Posterior vena cava (tissue), 2 donors: ENCODE measurements at places on chromosomes 16 and 17.

GRCh38 chr17:1170739-1171138 is 9.0 kb downstream of the ABR start:
- DNase-seq, result no peak

DNA sequence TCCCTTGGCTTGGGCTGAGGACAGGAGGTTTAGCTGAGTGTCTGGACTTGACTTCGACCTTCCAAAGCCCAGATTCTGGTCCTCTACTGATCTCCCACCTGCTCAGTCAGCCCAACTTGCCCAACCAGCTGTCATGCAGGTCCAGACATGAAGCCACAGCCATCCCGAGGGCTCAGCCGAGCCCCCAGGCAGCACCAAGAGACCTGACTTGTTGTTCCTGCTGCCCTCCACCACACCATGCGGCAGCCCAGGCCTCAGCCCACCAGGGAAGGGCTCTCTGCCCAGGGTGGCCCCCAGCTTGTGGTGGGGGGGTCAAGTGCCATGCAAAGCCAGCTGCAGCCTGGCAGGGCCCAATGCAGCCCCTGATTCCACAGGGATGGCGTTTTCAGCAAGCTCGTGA is 17.2 kb upstream of the CACNG4 start:
- peak; percentile 67 for DNase-seq

DNA sequence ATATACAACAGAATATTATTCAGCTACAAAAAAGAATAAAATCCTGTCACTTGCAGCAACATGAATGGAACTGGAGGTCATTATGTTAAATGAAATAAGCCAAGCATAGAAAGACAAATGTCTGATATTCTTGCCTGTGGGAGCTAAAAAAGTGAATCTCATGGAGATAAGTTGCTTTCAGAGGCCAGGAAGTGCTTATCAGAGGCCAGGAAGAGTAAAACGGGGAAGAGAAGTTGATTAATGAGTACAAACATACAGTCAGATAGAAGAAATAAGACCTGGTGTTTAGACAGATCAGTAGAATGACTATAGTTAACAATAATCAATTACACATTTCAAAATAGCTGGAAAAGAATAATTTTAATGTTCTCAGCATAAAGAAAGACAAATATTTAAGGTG is 54.4 kb upstream of the CPHXL start:
- no peak for DNase-seq

- DNase-seq, result peak; percentile 58
Measured at GRCh38 chr17:10052106-10052813, 146.1 kb downstream of the GAS7 start.

DNA sequence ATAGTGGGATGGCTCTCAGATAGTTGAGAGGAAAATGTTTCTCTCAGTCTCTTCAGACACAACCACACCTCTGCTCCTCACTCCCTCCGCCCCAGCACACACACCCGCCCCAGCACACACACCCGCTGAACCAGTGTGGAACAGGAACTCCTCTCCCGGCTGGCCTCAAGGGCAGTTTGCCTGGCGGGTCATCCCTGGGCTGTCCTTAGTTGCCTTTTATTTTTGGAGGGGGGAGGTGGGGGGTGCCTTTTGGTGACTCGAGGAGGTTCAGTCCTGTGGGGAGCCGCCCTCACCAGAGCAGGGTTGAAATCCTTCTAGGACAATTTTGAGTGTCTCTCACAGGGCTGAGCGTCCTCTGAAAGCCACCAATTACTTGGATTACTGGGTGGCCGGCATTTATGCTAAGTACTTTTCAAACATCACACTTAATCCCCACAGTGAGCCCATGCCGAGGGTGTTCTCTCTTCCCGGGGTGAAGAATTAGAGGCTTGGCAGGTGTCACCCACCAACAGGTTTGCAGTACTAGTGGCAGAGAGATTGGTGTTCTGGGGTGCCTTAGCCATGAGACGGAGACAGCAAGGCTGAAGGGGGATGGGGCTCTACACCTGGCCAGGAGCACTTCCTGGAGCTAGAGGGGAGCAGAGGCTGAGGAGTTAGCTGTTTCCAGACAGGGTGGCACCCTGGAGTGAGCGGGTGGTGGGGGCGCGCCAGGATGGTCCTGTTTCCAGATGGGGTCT is 2.8 kb downstream of the RASD1 start:
- DNase-seq, result peak; percentile 59

GRCh38 chr16:88923926-88924833 is 52.8 kb downstream of the CBFA2T3 start:
- no peak for DNase-seq

DNA sequence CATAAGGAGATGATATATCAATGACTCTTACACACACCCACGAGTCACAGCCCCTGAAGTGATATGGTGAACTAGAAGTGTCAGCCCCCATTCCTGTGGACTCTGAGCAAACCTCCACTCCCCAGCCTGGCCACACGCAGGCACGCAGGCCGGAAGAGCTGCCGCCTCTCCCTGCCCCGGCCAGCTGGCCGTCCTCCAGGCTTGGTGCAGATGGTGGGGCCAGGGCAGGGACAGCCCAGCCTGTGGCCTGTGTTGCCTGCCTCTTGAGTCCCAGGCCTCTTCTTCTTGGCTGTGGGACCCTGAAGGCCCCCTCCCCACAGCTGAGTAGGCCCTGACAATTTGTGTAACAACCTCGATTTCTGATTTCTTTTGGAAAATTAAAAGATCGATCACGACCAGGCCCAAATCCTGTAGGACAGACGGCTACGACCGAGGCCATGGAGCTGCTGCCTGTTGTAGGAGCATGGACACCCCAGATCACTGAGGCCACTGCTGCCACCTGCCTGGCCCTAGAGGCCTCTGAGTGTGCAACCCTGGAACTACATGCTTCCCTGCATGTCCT is 10.0 kb upstream of the MPRIP start:
- peak; percentile 86 for DNase-seq

DNA sequence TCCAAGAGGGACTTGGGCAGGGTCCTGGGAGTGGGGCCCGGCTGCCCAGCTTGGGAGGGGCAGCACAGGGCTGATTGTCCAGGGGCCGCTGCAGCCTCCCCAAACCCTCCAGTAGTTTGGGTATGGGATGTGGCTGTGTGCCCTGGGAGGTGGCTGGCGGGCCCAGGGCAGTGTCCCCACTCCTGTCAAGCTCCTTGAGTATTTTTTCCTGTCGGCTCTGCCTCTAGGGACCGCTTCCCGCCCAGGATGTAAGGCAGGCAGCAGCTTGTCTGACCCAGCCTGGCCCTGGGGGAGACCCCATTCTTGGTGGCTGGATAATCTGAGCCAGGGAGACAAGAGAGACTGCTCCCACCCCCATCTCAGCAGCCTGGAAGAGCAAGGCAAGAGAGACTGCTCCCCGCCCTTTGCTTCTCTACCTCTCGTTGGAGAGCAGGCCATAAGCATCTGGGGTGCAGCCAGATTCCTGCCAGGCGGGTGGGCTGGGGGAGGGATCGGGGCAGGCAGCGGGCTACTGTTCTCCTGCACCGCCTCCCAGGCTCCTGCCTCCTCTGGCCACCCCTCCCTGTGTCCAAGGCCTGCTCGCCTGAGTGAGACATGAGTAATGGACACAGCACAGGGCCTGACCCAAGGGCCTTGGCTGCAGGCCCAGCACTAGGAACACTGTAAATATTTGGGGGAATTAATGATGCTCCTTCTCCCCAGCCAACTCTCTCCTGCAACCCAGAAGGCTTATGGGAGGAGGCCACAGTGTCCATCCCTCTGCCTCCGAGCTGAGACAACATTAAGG is 18.4 kb upstream of the ITGA3 start:
- peak; percentile 85 for DNase-seq

GRCh38 chr17:21357281-21357680 is 18.9 kb upstream of the KCNJ12 start:
- no peak for DNase-seq

DNA sequence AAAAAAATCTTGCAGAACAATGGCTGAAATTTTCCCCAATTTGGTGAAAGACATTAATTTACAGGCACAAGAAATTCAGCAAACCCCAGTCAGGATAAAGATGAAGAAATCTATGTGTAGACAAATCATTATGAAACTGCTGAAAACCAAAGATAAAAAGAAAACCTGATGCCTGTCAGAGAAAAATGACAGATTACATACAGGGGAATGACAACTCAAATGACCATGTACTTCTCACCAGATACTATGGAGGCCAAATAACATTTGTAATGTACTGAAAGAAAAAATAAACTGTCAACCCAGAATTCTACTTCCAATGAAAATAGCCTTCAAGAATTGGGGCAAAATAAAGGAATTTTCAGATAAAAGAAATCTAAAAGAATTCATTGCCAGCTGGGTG is 7.2 kb upstream of the XAF1 start:
- no peak for DNase-seq

GRCh38 chr16:12435018-12435417 is 368.7 kb downstream of the CPPED1 start:
- no peak for DNase-seq

DNA sequence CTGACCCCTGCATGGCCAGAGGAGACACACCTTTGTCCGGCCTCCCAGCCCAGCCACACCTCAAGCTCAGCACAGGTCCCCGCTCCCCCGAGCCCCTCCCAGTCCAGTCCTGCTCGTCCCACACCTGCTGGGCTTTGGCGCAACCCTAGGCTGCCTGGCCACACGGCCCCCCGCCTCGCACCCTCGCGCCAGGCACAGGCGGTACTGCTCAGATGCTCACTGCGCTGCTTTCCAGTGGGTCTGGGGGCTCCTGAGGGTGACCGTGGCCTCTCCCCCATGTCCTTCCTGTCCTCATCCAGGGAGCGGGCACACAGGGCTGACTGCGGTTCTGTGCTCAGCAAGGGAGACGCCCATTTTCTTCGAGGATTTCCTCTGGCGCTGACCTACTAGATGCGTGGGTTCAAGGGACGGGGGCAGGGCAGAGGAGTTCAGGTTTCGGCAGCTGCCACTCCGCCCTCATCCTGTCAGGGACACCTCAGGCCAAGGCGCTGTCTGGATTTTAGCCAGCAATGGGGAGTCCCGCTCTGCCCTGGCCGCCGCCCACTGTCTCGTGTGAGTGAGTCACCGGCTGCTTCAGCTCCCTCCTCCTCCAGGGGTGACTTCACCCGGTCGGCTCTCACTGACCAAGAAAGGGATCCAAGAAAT is 118.0 kb upstream of the ZNF469 start:
- peak; percentile 99 for DNase-seq

DNA sequence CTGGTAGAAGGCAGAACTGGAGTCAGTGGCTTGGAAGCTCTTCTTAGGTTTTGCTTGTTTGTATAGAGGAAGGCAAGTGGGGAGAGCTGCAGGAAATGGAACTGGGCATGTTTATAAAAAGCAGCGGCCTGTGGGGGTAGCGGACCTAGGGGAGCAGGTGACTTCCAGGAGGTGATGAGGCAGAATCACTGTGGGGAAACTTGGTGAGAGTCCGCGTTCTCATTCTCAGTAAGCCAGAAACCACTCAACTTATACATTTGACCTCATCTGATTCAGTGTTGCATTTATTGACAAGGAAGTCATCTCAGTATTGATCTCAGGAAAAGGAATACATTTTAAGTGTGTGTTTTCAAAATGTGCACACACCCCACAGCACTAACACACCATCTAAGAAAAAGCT is 299.8 kb downstream of the CNTNAP4 start:
- no peak for DNase-seq

DNA sequence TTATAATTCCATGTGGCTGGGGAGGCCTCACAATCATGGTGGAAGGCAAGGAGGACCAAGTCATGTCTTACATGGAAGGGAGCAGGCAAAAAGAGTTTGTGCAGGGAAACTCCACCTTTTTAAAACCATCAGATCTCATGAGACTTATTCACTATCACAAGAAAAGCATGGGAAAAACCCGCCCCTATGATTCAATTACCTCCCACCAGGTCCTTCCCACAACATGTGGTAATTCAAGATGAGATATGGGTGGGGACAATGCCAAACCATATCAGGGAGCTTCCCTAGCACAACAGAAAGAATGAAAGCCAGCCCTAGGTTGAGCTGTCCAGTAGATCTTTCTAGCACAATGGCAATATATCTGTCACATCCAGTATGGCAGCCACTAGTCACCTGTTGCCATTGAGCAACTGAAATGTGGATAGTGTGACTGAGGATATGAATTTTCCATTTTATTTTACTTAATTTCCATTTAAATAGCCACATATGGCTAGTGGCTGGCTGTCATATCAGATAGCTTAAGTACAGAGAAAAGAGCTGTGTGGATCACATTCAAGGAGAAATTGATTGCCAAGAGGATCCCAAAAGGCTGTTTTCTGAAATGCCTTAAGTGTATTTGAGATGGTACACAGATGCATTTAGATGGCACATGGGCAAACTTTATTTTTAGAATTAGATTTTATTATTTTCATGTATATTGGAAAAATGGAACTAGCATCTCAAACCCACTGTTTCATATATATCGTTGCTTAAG is 273.0 kb downstream of the GRIN2A start:
- no peak for DNase-seq

GRCh38 chr16:84598360-84598759 is 19.5 kb downstream of the COTL1 start:
- DNase-seq, result no peak

DNA sequence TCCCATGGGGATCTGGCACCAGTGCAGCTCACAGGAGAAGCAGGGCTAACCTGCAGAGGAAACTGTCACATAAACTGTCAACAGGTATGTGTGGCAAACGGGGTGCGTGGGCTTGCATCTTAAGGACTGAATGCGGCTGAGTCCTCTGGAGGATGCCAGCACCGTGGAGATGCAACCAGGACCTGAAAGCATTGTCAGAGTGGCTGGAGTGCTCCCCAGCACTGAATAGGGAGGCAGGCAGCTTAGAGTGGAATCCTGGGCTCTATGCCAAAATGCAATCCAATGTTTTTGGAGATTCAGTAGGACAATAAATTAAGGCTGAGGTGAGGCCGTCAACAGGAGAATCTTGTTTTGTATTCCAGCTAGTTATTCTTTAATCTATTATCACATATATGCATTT is 21.3 kb upstream of the SALL1 start:
- DNase-seq, result no peak

- peak; percentile 93 for DNase-seq
Measured at GRCh38 chr17:38867968-38868816, 1.7 kb upstream of the LASP1 start.

- peak; percentile 42 for DNase-seq
Measured at GRCh38 chr17:44793885-44794842, 35.4 kb downstream of the ADAM11 start.

GRCh38 chr17:50466371-50467113 is 2.1 kb downstream of the CHAD start:
- peak; percentile 54 for DNase-seq

DNA sequence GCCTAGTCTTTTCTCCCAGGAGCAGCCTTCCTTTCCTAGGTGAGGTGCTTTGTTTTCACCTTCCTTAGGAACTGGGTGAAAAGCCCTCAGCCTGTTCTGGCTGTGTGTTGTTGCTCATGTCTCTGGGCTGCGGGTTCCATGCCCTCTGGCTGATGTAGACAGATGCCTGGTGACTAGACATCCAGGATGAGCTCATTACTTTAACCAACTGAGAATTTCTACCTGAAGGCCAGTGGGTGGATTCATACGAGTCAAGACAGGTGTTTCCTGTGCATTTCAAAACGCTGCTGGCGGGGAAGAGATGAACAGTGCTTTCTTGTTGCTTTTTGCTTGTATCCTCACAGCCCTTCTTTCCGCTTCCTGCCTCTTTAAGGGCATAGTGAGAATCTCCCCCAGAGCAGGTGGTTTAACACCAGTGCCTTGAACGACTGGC is 22.3 kb downstream of the SAP30BP start:
- peak; percentile 16 for DNase-seq
